ENCODE measurements at places on chromosomes 4 and X.

DNA sequence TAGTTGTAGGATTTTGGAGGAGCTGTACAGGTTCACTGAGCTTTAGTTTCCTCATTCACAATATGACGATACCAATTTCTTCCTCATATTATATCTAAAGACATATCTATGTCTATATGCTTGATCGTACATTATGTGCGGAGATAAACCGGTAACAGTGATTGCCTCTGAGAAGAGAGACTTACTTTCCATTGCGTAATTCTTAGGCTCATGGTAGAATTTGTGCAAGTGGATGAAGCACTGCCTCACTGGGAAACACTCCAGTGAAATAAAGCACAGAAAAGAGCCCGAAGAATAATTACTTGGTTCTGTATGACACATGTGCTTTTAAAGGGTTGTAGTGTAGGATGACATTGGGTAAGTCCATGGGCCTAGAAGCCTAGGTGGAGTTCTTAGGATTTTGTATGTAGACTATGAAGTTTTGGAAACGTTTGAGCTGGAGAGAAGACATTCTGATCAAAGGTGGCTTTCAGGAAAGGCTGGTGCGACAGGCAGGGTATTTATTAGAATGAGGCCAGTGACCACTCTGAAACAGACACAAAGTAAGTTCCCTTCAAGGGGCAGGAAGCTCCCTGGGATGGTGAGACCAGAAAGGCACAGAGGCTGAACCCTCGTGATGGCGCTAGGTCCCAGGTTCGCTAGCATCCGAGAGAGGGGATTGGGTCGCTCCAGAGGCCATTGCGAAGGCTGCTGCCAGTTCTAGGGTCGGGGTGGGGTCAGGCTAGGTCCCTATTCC is 649 bp upstream of the VBP1 start:
- DNase-seq: no peak

GRCh38 chrX:42797651-42798269 is 19.8 kb upstream of the PPP1R2C start:
- no peak for DNase-seq

DNA sequence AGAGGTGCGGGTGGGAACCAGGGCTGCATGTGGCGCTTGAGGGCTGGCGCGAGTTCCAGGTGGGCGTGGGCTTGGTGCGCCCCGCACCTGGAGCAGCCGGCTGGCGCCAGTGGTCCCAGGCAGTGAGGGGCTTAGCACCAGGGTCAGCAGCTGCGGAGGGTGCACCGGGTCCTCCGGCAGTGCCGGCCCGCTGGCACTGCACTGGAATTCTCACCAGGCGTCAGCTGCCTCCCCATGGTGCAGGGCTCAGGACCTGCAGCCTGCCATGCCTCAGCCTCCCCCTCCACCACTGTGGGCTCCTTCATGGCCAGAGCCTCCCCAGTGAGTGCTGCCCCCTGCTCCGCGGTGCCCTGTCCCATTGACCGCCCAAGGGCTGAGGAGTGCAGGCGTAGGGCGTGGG is 174.0 kb downstream of the ADAM29 start:
- DNase-seq: no peak

- no peak for DNase-seq
Observed at GRCh38 chr4:76589402-76589801, 154.4 kb downstream of the SHROOM3 start.

DNA sequence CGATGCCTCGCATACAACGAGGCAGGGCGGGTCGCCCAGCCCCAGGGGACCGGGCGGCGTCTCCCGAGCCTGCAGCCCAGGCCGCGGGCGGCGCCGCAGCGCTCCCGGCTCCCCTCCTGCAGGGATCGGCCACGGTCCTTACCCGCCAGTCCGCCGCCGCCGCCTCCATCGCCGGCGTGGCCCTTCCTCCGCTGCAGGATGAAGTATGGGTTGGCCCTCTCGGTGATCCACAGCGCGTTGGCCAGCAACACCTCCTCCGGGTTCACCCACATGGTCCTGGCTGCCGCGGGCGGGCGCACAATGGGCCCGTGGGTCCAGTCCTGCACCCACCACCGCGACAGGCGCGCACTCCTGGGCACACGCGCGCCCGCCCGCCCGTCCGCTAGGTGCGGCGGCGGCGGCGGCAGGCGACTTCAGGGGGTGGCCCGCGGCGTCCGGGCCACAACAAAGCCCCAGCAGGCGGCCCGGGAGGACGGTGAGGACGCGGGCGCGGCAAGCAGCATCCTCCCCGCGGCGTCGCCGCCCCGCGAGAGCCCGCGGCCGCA is 339 bp downstream of the TBC1D9 start:
- DNase-seq: no peak

DNA sequence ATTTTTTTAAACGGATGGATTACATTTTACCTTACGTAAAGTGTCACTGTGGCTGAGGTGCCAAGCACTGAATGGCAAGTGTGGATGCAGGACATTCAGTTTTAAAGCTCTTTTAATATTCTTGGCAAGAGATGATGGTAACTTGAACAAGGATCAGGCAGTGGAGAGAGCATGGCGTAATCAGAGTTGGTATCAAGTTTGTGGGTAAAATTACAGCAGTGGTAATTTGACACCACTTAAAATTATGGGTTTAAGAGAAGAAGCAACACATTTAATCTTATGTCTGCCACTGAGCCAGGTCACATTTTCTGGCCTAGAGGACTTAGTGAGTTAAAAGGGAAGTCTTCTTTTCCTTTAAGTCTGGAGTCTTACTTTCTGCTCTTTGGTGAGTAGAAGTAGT is 100.5 kb downstream of the NAA11 start:
- DNase-seq: no peak

- DNase-seq: no peak
Observed at GRCh38 chr4:3355266-3355748, 62.5 kb downstream of the RGS12 start.

GRCh38 chr4:51843309-51844152 is 578 bp downstream of the DCUN1D4 start:
- DNase-seq: peak; percentile 28

GRCh38 chr4:174061026-174061425 is 222.4 kb downstream of the FBXO8 start:
- DNase-seq: no peak

GRCh38 chr4:149972407-149972806 is 105.8 kb upstream of the DCLK2 start:
- DNase-seq: no peak

DNA sequence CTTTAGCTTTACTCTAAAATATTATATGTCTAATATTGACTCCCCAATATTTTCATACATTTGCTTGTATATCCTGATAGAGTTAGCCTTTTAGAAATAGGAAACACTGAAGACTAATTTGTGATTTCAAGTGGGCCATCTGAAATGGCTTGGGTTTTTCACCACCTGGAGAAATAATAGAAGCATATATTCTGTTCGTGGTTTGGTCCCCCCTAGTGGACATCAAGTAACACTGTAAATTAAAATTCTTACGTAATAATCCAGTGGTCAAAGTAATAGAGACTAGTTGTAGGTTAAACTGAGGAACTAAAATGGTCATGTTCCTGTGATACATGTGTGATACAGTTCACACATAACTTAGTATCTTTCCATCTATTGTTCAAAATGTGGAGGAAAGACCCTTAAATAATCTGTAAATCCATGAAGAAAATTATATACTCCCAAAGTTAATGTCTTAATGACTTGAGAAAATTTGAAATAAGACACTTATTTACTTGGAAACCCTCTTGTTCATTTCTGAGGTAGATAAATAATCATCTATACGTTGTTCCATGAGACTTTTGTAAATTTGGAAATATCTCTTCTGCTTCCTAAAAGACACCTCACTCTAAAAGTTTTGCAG is 79.8 kb upstream of the SMARCAD1 start:
- DNase-seq: no peak

- DNase-seq: no peak
Observed at GRCh38 chrX:125003746-125004446, 315.8 kb upstream of the TEX13C start.

GRCh38 chr4:2578106-2578505 is 41.7 kb downstream of the FAM193A start:
- DNase-seq: no peak

DNA sequence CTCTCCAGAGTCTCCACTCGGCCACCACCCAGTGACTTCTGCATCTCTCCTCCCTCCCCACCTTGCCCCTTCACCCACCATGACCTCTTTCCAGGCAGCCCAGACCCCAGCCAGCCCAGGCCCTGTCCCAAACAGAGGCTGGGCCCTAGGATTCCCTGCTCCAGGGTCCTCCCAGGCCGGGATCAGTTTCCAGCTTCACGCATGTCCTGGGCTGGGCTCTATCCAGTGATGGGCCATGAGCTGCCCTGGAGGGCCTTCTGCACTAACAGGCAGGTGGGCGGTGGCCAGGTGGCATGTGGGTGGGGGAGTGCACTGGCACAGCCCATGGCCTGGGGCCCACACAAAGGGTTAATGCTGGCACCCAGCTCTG is 20.4 kb upstream of the ADD1 start:
- DNase-seq: no peak

DNA sequence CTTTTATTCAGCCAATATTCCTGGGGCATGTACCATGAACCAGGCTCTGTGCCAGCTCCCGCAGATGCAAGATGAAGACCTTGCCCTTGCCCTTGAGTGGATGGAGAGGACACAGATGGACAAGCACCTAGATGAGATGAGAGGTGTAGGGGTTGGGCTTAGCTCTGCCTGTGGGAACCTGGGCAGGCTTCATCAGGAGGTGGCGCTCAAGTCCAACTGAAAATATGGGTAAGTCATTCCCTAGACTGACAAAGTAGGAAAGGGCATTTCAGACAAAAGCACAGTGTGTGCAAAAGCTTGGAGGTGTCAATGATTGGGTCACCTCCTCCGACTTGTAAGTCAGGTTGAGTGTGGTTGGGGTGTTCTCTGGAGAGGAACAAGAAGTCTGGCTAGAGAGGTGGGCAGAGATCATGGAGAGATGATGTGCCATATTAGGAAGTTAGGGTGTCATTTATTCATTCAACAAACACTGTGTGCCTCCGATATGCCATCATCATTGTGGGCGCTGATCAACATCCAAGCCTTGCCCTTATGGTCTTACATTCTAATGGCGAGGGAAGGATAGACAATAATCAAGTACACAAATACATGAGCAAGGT is 64.6 kb downstream of the ANAPC4 start:
- DNase-seq: no peak

All from stimulated activated CD8-positive, alpha-beta memory T cell treated with anti-CD3 and anti-CD28 coated beads, Interleukin-4, amount 100 ng/mL, for 4 hours (primary cell).